ENCODE measurements at places on chromosomes 1 and 21. TPM values are rescaled to one million over a fixed set of nuclear protein-coding genes. Genes with fewer than 3 reads are reported as not detected.

The FYB2 gene
- polyA plus RNA-seq, result 0.94 TPM

The CNTN2 gene
- polyA plus RNA-seq, result 22.8 TPM

The HSD3B1 gene
- polyA plus RNA-seq, result not detected

The GJA8 gene
- not detected for polyA plus RNA-seq

The FCGR3A gene
- polyA plus RNA-seq, result 1.3 TPM

The CYP4X1 gene
- 42.0 TPM for polyA plus RNA-seq

The SELP gene
- not detected for polyA plus RNA-seq

The AK2 gene
- polyA plus RNA-seq, result 5.5 TPM

The HPDL gene
- not detected for polyA plus RNA-seq

The PI4KB gene
- 6.1 TPM for polyA plus RNA-seq

The CEP170 gene
- polyA plus RNA-seq, result 64.9 TPM

The DISC1 gene
- 0.13 TPM for polyA plus RNA-seq

The BMP8A gene
- polyA plus RNA-seq, result not detected

The SPRR1A gene
- polyA plus RNA-seq, result not detected

The DMBX1 gene
- not detected for polyA plus RNA-seq

The MYBPH gene
- polyA plus RNA-seq, result not detected

The ANKRD65 gene
- not detected for polyA plus RNA-seq

The CYYR1 gene
- polyA plus RNA-seq, result 0.27 TPM

The CD1C gene
- polyA plus RNA-seq, result not detected

The TSPAN1 gene
- polyA plus RNA-seq, result 0.78 TPM

The OPRD1 gene
- polyA plus RNA-seq, result not detected

The ZNF695 gene
- not detected for polyA plus RNA-seq

The CIART gene
- 32.2 TPM for polyA plus RNA-seq
